Activated CD4-positive, alpha-beta memory T cell treated with anti-CD3 and anti-CD28 coated beads, Interleukin-2, amount 10 ng/mL, durations not matched to agents 7 days and 5 days (primary cell): ENCODE measurements at places on chromosomes 6 and 20.

GRCh38 chr6:157479464-157480303 lies 98.7 kb downstream of the ZDHHC14 start:
- no peak overlapping the region for H3K27ac ChIP-seq
- peaks cover 5% of the 10 kb centered on the region for H3K36me3 ChIP-seq
- DNase-seq = no peak
- peaks cover 21% of the 10 kb centered on the region for H3K4me1 ChIP-seq
- no peak overlapping the region for H3K4me3 ChIP-seq

GRCh38 chr6:150967381-150967780 lies 101.9 kb downstream of the MTHFD1L start:
- H3K27ac ChIP-seq = no peak overlapping the region
- peaks cover 22% of the 10 kb centered on the region for H3K36me3 ChIP-seq
- H3K4me3 ChIP-seq = no peak overlapping the region

- H3K4me3 ChIP-seq = no peak overlapping the region
- no peaks in the 10 kb centered on the region for H3K4me1 ChIP-seq
- no peaks in the 10 kb centered on the region for H3K36me3 ChIP-seq
- no peak for DNase-seq
- H3K27me3 ChIP-seq = no peaks in the 10 kb centered on the region
Measured at GRCh38 chr6:67698534-67698933, 936.5 kb upstream of the ADGRB3 start.

GRCh38 chr20:4876731-4877130 lies 124.6 kb downstream of the SLC23A2 start:
- no peaks in the 10 kb centered on the region for H3K27me3 ChIP-seq
- H3K36me3 ChIP-seq = peaks cover 20% of the 10 kb centered on the region
- H3K4me3 ChIP-seq = no peak overlapping the region
- H3K27ac ChIP-seq = no peak overlapping the region
- DNase-seq = no peak
- H3K4me1 ChIP-seq = peaks cover 15% of the 10 kb centered on the region

GRCh38 chr6:160081398-160081797 lies 40.2 kb upstream of the SLC22A1 start:
- H3K27ac ChIP-seq = no peak overlapping the region
- H3K4me3 ChIP-seq = no peak overlapping the region
- H3K27me3 ChIP-seq = no peaks in the 10 kb centered on the region
- H3K36me3 ChIP-seq = peaks cover 82% of the 10 kb centered on the region
- peaks cover 17% of the 10 kb centered on the region for H3K4me1 ChIP-seq

GRCh38 chr6:111844921-111845320 lies 28.3 kb downstream of the FYN start:
- peaks cover 38% of the 10 kb centered on the region for H3K36me3 ChIP-seq
- H3K27me3 ChIP-seq = no peaks in the 10 kb centered on the region
- DNase-seq = no peak
- H3K27ac ChIP-seq = no peak overlapping the region

GRCh38 chr20:45467172-45467571 lies 2.4 kb upstream of the WFDC2 start:
- H3K4me3 ChIP-seq = no peak overlapping the region
- H3K27me3 ChIP-seq = peaks cover 54% of the 10 kb centered on the region
- no peak overlapping the region for H3K27ac ChIP-seq
- peaks cover 5% of the 10 kb centered on the region for H3K4me1 ChIP-seq
- no peak for DNase-seq
